Head of caudate nucleus (tissue), 42 donors: ENCODE measurements at places on chromosomes 12 and 14.

- DNase-seq = no peak
These were observed 21.0 kb upstream of the ACSM4 start for GRCh38 chr12:7282844-7283243.

DNA sequence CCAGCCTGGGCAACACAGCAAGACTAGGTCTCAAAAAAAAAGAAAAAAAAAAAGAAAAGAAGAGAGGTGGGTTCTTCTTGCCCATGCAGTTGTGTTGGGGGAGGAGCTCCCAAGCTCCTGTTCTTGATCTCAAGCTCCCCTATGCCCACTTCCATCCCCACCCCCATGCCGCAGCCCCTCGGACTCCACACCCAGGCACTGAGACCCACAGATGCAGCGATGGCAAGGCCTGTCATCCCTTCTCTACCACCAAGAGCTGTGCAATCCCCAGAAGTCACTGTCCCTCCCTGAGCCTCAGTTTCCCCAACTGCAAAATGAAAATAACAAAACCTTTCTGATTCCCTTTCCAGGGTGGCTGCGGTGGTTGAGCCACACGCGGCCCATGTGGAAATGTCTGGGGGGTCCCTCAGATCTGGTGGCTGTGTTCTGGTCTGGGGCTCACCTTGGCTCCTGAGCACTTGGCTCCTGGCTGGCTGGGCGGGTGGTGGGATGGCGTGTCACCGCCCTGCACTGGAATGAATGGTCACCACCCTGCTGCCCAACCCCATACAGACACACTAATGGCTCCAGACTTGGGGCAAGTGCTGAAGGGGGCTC is 22.6 kb upstream of the KIF26A start:
- no peak for DNase-seq

GRCh38 chr12:45400991-45401390 is 185.1 kb downstream of the ANO6 start:
- DNase-seq = no peak

- no peak for DNase-seq
These were observed 22.0 kb downstream of the TSPAN8 start for GRCh38 chr12:71135812-71136176.

DNA sequence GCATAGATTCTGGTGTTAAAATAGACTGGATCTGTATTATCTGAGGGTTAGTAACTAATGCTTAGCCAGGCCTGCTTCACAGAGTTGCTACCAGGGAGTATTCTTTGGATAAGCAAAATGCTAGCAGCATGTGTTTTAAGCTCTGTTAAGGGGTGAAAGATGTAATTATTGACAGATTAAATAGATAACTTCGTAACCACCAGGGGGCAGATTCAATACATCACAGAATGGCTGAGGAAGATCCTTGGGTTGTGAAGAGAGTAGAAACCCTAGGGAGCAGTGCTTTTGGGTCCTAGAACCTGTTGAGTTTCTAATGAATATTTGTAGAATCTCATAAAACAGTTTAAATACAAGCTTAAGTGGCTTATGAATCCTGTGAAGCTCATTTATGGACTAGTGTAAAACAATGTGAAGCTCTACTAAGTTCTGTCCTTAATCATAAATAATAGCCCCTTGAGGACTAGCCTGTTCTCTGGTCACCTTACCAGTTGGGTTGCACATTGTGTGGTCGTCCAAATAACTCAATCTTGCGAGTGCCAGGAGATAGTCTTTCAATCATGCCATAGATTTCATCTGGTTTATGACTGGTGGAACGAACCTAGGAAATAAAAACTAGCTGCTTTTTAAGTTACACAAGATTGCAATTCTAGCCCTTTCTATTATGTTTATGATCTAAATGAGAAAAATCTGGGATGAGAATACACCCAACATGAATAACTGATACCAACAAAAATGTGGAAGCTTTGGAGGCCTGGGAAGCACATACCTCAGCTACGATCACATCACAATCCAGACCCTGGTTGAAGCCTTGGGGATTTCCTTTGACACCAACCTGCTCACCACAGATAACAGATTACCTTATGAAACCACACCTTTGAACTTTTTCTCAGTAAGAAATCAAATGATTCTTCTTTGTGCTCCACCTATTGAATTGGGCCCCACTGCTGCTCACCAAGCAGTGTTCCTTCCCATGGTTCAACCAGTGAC is 12.3 kb downstream of the METTL3 start:
- DNase-seq = no peak

GRCh38 chr12:20495997-20496396 is 127.7 kb downstream of the PDE3A start:
- no peak for DNase-seq

- no peak for DNase-seq
These were observed 7.4 kb downstream of the PRIMA1 start for GRCh38 chr14:93780813-93781400.
